CD14-positive monocyte (primary cell): ENCODE measurements at places on chromosomes 6 and 20. TPM values are rescaled to one million over a fixed set of nuclear protein-coding genes. Genes with fewer than 3 reads are reported as not detected.

DNA sequence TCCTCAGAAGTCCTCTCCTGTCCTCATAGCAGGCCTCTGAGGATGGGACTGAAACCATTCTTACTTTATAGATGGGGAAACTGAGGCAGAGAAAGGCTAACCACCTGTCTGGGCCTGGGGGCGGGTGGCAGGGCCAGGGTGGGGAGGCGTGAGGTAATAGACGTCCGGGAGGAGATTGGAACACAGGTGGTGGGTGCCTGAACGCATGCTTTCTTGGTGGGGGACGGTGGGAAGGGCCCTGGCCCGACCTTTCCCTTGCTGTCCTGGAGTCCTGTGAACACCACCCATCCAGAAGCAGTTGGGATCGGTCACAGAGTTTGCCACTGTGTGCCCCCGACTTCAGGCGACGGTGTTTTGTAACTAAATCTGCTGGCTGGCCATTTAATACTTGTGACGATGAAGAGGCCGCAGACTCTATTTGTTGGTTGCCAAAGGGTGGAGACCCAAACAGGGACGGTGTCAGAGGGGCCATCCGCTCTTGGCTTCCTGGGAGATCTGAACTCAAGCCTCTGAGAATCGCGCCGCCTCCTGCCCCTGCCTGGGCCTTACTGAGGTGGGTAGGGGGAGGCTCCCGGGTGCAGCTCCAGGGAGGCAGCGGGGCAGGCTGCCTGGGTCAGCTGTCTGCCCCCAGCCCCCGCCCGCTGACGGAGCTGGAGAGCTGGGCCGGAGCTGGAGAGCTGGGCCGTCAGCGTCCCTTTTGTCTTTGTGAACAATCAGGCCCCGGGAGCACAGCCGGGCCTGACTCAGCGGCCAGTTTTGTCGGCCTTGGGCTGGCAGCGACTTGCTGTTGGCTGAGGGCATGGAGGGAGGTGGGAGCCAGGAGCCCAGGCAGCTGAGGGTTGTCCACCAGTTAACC is 4.1 kb downstream of the RBM38 start:
- no peak for DNase-seq

DNA sequence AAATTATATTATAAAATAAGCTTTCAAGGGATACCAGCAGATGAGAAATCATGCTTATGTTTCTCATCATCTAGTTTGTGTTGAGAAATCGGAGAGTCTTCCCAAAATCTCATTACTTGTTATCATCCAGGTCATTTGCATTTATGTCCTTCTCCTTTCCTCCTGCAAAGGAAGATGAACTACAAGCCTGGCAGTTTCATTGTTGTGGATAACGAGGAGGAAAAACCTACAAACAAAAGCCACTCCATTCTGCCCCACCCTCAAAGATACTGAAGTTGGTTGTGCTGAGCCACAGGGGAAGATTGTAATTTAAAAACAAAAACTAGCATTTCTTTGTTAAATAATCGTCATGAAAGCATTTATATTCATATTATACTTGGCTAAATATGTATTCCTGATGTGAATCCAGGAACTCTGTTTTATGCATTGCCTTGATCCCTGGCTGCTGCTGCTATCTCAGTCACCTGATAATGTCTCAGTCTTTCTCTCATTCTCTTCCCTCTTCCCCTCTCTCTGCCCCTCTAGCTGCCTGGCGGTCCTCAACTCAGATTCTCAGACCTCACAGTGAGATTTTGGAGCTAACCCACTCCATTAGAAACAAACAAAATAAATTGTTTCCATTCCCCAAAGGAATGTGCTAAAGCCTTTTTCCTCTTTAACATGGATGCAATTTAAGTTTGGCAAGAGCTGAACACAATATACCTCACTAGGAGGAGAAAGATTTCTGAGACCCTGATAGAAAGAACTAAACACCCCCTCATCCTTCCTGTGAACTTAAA is 185.3 kb downstream of the ADAT2 start:
- DNase-seq: no peak

- no peak for DNase-seq
Measured at GRCh38 chr6:68677058-68677457, 42.0 kb downstream of the ADGRB3 start.

GRCh38 chr20:59403261-59403961 is 103.0 kb downstream of the EDN3 start:
- DNase-seq: peak; percentile 7

- DNase-seq: no peak
Measured at GRCh38 chr20:39399463-39399862, 437.3 kb downstream of the DHX35 start.

DNA sequence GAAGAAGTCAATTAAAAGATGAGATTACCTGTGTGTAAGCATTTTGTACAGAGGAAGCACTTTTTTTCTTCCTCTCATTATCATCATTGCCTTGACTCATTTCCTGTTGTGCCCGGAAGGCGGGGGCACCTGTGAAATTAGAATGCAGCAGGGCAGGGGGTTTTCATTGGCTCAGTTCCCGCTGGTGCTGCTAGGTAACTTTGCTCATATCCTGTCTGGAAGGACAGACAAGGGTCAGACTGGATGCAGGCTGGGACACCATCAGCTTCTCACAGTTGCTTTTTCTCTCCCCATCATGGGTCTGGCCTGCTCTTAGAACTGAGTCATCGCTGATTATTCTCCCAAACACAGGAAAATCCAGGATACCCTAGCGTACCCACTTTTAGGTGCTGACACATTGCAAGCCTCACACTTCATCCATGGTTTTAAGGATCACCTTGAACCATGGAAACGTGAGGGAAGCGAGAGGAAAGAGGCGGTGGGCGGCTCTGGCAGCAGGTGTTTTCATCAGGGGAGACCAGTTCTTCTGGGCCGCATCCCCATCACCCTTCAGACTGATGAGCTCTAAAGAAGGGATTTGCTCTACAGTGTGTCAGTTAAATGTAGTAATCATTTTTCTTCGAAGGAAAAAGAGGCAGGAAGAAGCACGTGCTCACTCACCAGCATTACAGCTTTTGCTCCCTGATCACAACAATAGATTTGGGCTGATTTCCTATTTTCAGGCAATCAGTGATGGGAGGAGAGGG is 195.7 kb upstream of the SASH1 start:
- DNase-seq: no peak

- DNase-seq: no peak
Measured at GRCh38 chr6:40247516-40248115, 313.4 kb upstream of the MOCS1 start.

DNA sequence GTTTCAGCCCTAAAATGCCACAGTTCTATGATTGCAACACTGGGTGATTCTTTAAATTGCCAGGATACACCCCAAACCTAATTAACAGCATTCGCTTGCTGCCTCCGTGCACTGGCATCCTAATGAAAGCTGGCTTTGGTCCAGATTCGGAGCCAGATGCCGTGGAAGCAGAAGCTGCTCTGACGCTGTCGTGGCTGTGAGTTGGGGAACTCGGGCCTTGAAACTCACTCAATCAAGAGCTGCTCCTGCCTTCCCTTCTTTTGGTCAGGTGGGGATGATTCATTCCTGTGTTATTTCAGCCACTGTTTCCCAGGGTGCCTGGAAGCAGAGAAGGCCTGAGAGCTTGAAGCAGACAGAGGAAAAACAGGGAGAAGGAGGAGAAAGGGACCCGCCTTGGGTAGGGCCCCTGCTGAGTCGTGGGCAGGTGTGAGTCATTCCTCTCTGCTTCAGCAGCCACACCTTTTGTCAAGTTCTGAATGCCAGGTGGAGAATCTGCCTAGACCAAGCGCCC is 36.2 kb upstream of the DSP start:
- DNase-seq: peak; percentile 15

- no peak for DNase-seq
Measured at GRCh38 chr20:43507150-43508080, at the start of gene L3MBTL1. Gene L3MBTL1, plus strand, starts transcription at chr20:43507697. Its CDS starts 5,807 bp downstream, at chr20:43513504.

DNA sequence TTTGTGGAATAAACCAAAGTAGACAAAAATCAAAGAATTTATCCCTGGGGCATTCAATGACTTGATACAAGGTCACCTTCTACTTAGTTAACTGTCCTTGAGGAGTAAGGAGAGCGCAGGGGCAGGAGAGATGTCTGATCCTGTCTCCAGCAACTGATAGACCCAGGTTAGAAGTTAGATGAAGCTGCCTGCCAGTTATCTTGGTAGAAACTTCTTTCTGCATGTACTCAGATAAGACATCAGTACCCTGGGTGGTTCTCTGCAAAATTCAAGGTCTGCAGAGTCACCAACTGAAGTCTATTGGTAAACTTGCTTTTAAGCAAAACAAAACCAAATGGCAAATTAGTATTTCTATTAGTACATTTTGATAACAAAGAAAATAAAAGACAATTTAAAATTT is 2.7 kb downstream of the SGK1 start:
- no peak for DNase-seq

The ULBP2 gene
- not detected for polyA plus RNA-seq

The KIF6 gene
- polyA plus RNA-seq: not detected in 2 replicates
